ENCODE measurements at places on chromosomes 6 and 20.

GRCh38 chr20:56343861-56344381 is 14.9 kb upstream of the FAM210B start:
- DNase-seq, result no peak

DNA sequence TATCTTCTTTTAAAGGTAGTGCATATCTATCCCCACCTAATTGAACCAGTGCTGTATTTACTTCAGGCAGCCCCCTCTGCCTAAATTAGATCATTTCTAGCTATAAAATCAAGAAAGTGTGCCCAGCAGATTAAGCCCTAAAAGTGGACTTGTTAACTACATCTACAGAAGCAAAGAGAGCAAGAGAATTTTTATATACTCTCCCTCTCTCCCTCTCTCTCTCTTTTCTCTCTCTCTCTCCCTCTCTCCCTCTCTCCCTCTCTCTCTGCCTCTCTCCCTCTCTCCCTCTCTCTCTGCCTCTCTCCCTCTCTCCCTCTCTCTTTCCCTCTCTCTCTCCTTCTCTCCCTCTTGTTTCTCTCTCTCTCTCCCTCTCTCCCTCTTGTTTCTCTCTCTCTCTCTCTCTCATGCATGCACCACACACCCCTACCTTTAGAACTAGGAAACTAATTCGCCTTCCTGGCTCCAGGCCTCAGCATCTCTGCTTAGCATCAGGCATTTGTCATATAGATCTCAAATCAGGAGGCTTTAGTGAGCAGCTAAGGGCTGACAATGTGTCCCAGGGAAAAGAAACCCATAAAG is 71.4 kb downstream of the FOXA2 start:
- DNase-seq, result no peak

DNA sequence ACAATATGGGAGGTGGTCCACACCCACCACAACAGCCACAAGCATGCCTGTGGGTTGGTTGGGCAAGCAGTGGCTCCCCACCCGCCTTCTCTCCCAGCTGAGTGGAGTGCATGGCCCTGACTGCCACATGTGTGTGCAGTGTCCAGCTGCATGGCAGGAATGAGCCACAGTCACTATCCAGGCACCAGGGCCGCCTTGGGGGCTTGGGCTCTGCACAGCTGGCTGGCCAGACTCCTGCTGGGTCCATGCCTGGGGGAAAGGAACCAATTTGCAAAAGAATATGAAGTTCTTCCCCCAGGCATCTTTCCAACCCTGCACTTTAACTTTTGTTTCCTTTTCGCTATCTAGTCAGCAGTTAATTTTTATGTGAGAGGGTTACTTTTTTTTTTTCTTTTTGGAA is 11.6 kb upstream of the ASCC3 start:
- no peak for DNase-seq

GRCh38 chr6:99344289-99344688 is 5.2 kb downstream of the FAXC start:
- no peak for DNase-seq

GRCh38 chr6:126127659-126128058 is 141.3 kb downstream of the TRMT11 start:
- DNase-seq, result no peak
